ENCODE measurements at places on chromosomes 4 and X. TPM values are rescaled to one million over a fixed set of nuclear protein-coding genes. Genes with fewer than 3 reads are reported as not detected.

The HEPH gene
- total RNA-seq = 27.9 TPM

The STATH gene
- not detected for total RNA-seq

DNA sequence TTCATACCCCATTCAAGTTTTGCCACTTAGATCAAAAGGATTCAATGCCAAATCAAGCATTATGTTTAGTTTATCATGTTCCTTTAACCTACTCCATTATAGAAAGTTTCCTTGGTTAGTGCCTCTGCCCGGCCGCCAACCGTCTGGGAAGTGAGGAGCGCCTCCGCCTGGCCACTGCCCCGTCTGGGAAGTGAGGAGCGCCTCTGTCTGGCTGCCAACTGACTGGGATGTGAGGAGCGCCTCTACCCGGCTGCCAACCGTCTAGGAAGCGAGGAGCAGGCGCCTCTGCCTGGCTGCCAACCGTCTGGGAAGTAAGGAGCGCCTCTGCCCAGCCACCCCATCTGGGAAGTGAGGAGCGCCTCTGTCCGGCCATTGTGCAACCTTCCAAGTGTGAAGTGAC is 36.3 kb upstream of the PDGFRA start:
- no peaks in the 10 kb centered on the region for H3K27me3 ChIP-seq
- H3K4me3 ChIP-seq = no peak overlapping the region
- H3K36me3 ChIP-seq = no peaks in the 10 kb centered on the region

- no peaks in the 10 kb centered on the region for H3K27me3 ChIP-seq
- H3K27ac ChIP-seq = no peak overlapping the region
- H3K36me3 ChIP-seq = no peaks in the 10 kb centered on the region
- no peak overlapping the region for H3K4me3 ChIP-seq
Measured at GRCh38 chr4:161519611-161520010, 644.2 kb downstream of the FSTL5 start.

- H3K4me3 ChIP-seq = no peak overlapping the region
- no peak for DNase-seq
- H3K4me1 ChIP-seq = no peaks in the 10 kb centered on the region
- no peak overlapping the region for H3K27ac ChIP-seq
Measured at GRCh38 chr4:100391863-100392262, 126.0 kb downstream of the EMCN start.

DNA sequence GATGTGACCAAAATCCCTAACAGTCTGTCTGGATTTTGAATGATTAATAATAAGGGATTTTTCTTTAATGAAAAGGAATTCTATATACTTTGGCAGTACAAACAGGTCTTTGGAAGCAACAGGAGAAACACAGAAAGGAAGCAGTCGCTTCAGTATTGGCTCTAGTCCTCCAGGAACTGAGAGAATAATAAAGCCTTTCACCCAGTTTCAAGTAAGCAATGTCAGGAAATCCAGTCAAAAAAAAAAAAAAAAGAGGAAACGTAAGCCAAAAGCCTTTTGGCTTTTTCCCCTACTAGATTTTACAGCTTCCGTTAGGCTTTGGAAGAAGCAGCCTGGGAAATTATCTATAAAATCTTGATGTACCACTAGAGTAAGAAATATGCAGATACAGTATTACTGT is 61.7 kb upstream of the HDAC8 start:
- no peaks in the 10 kb centered on the region for H3K4me1 ChIP-seq
- H3K27me3 ChIP-seq = no peaks in the 10 kb centered on the region
- no peak for DNase-seq
- no peak overlapping the region for H3K4me3 ChIP-seq

- no peaks in the 10 kb centered on the region for H3K4me1 ChIP-seq
- no peaks in the 10 kb centered on the region for H3K36me3 ChIP-seq
- H3K4me3 ChIP-seq = no peak overlapping the region
- no peak for DNase-seq
Measured at GRCh38 chr4:173626277-173626676, 96.2 kb upstream of the HAND2 start.

All from Caco-2 (cell line).